ENCODE measurements at places on chromosomes 2 and 18.

DNA sequence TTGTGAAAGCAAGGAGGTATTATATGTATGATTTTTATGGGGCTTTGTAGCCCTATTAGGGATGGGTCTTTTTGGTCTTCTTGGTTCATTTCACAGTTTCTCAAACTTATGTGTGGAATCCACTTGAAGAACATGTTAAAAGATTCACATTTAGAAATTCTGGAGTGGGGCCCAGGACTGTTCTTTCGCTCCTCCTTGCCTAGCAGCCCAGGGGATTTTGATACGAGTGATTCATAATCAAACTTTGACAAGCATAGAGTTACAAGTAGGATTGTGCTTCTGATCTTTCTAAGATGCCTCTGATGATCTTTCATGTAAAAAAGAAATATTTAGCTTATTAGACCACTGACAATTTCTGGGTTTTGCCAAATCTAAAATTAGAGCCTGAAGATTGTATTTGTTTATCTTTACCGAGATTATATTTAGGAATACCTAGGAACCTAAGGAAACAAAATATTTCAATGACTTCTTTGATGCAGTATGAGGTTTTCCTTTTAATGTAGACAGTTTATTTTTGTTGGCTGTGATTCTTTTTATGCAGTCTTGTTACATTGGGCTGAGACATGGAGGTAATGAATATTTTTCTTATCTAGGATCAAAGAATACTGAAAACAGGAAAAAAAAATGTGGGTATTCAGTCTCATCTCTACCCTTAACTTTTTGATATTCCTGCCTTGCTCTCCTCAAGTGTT lies 324.0 kb downstream of the PARD3B start:
- no peak for DNase-seq

DNA sequence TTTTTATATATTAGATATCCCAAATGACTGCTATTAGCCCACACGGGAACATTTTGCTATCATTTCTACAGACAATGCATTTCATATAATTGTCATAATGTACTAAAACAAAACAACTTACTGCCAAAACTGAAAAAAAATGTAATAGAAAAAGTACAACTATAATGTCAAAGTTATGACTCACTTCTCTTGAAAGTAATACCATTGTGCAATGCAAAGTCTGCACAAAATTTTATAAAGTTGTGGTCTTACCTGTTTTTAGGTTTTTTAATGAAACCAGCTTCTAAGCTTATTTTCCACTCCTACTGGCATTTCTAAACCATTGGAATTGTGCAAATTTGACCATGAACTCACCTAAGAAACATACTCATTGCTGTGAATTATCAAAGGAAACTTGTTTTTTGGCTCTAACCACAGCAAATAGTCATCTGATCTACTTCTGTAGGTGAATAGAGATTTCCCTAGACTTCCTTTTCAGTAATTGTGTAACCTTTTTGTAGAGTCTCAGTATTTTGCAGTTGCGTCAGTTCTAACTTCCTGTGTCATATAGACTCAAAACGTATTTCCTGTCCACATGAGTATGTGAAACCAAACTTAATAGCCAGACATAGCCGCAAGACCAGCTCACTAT lies 31.9 kb upstream of the TFPI start:
- no peak for DNase-seq

DNA sequence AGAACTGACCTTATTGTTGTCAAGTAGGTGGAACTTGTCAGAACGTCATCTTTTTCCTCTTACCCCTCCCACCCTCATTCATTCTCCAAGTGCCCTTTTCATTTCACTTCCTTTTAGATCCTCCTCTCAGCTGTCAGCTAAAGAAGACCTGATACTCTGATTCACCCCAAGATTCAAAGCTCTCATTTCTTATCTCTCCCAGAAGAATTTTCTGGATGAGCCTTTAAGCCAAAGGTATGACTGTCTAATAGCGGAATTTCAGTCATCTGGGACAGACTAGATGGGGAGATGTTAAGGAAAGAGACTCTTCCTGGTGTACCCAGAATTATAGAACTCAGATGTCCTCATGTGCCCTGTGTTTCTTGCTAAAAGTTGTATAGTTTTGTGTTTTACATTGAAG lies 53.9 kb downstream of the TCF7L1 start:
- DNase-seq, result no peak

- no peak for DNase-seq
These were observed 13.2 kb downstream of the MAP4K4 start for GRCh38 chr2:101710471-101711318.

GRCh38 chr2:152635635-152636298 lies 81.5 kb downstream of the PRPF40A start:
- peak; percentile 47 for DNase-seq

- DNase-seq, result no peak
These were observed 36.0 kb downstream of the GULP1 start for GRCh38 chr2:188327518-188328213.

- DNase-seq, result no peak
These were observed 92.3 kb downstream of the B3GNT2 start for GRCh38 chr2:62287899-62288880.

GRCh38 chr2:51420511-51420910 lies 388.6 kb upstream of the NRXN1 start:
- DNase-seq, result no peak

- no peak for DNase-seq
These were observed 18.1 kb downstream of the NABP1 start for GRCh38 chr2:191696001-191696400.

GRCh38 chr2:206163251-206163880 lies 3.7 kb downstream of the EEF1B2 start:
- no peak for DNase-seq

GRCh38 chr2:144459286-144459685 lies 60.6 kb downstream of the ZEB2 start:
- no peak for DNase-seq

GRCh38 chr2:234243871-234244565 lies 193.5 kb downstream of the SPP2 start:
- no peak for DNase-seq

DNA sequence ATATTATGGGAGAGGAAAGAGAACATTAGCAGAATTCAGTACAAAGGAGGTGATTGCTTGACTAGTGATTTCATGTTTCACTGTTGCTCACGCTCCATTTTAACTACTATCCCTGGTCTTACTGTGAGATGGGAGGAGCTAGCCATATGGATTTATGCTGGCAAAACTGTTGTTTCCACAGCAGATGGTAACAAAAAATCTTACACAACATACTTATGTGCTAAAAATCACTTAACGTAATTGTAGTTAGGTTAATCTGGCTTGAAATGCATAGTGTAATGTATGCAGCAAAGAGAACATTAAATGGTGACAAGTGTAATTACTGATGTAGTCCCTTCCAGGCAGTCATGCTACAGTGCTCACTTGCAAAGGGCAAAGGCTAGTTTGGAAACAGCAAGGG lies 155.6 kb upstream of the LYPD1 start:
- DNase-seq, result no peak

DNA sequence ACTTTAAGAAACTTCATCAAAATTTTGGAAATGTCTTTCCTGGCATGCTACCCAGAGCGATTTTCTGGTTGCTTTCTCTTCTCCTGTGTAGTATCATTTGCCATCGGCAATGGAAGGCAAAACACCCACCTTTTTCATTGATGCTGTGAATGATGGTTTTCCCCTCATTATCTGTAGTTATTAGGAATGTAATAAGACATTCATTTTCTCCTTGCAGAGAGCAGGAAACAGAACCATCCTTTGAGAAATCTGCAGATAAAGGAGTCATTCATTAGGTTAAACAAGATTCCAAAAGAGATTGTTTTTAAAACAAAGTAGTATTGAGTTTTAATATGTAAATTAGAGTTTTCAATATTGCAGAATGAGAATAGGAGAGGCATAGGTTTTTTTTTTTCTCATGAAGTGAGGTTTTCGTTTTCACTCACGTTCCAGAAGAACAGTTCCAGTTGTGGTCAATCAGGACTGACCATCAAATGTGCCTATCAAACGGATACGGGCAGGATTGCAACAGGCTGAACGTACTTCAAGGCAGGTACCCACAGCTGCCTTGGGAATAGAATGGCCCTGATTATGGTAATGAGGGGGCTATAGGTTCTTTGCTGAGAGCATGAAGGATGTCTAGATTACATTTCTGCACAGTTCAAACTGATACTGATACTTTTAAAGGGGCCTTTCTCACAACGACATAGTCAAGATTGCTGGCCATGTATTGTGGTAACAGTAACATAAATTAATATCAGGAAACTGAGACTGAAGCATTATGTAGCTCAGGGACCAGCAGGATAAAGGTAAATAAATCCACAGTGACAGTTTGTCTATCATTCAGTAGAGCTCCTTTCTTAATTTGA lies 49.8 kb upstream of the PLA2R1 start:
- DNase-seq, result no peak

DNA sequence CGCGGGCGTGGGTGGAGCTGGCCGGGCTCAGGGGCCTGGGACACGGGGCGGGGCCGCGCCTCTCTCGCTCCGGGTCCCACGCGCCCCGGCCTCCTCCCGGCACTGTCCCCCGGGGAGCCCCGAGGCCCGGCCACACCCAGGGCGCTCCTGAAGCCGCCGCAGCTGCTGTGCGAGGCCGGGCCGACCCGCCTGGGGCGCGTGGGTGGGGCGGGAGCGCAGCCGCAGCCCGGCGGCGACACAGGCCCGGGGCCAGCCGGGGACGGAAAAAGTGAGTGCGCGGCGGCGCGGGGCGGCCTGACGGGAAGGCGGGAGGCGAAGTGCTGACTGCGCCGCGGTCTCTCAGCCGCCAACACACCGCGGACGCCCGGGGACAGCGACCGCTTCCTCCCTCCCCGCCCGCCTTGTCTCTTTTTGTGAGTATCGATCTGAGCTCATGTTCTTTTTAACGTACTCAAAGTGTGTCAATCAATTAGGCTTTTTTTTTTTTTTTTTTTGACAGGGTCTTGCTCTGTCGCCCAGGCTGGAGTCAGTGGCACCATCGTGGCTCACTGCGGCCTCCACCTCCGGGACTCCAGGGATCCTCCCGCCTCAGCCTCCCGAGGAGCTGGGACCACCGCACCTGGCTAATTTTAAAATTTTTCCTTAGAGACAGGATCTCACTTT lies 14.5 kb downstream of the PDCD1 start:
- peak; percentile 78 for DNase-seq

- DNase-seq, result no peak
These were observed 43.1 kb downstream of the BAZ2B start for GRCh38 chr2:159573294-159573693.

DNA sequence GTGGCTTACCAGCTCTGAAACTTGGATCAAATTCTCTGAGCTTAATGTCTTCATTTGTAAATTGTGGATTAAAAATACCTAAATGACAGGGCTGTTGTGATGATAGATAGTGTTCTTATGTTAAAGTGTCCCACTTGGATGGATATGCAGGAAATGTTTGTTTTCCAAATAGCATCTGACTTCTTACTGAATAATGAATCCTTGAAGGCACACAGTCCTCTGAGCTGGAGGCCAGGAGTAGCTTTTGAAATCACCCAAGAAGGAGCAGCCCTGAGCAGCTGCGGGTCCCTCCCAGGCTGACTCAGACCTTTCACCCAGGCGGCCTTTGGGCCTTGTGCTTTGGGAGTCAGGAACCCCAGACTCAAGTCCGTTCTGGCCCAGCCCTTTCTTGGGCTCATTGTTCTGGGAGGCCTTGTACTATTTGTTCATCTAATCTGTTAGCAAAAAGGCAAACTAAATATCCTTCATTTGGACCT lies 173.0 kb upstream of the GATA6 start:
- no peak for DNase-seq

DNA sequence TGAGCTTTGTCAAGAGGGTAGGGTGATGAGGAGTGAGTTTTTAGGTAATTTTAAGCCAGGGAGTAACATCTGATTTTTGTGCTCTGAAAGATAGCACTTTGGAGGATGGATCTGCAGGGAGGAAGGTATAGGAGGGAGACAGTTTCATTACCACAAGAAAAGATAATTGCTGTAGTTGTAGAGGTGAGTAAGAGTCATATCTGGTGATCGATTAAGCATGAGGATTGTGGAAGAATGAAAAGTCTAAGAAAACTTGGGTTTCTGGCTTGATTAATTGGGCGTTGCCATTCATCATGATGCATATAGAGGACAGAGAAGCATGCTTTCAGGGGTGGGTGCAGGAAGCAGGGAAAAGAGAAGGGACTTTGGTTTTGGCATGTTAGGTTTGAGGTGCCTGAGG lies 18.5 kb downstream of the KCMF1 start:
- no peak for DNase-seq

- no peak for DNase-seq
These were observed 138.9 kb upstream of the SETBP1 start for GRCh38 chr18:44541781-44542180.

DNA sequence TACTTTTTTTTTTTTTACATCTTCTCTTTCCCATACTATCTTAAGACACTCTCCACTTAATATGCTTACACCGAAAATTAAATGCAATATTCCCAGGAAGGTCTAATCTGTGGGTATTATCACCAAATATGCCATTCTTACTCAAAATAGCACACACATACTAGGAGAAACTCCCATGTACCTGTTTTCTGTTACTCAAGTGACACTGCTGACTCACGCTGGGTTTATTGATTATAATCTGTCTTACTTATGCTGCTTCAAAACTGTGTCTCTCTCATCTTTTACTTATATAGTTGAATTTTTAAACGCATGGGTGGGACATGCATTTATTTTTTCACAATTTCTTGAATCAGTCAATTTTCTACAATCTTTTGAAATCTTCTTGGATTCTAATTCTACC lies 29.9 kb downstream of the MRPL19 start:
- DNase-seq, result no peak

GRCh38 chr2:26000561-26001082 lies 18.3 kb upstream of the KIF3C start:
- DNase-seq, result no peak

GRCh38 chr2:216936954-216937357 lies 77.1 kb upstream of the TNP1 start:
- no peak for DNase-seq

DNA sequence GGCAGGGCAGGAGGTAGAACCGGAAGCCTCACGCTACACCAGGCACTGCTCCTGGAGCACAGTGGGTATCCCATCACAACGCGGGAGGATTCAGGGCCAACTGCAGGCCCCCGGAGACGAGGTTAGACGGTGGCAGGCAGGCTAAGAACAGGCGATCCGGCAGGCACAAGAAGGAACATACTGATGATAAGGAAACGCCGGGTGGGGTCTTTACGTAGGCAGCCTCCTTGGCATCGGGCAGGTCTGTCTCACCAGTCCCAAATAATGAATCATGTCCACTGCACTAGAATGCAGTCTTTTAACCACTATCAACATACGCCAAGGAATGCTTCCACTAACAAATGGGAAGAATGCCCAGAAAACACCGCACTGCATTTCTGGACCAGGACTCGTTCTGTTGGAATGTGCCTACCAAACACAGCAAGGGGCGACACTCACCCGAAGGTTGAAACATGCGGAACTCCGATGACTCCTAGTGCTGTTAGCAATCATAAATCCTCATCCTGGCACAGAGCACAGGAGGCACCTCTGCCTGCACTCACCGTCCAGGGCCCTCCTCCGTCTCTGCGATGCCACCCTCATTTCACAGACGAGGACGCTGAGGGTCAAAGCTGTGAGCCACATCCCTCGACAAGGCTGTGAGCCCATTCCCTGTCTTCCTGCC lies 35.2 kb downstream of the ZNF516 start:
- no peak for DNase-seq

Data from activated CD4-positive, alpha-beta T cell treated with anti-CD3 and anti-CD28 coated beads for 1 hour (primary cell).